ENCODE measurements at places on chromosomes 3 and 15.

DNA sequence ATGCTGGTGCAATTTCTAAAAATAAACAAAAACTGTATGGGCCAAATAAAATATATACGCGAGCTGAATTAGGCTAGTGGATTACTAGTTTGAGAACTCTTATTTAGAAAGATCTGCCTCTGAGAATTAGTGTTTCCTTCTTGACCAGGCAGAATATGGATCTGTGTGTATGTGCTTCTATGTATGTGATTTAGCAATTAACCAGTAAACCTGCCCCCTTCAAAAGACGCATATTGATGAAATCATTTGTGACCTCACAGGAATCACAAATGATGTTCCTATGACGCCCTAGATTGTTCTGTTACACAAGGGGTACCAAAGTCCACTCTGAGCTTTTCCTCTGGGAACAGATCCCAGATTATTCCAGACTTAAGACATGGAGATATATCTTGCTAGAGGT, at the start of gene TUSC7:
TUSC7 (plus strand) TSS at position 301 of the 400 bp plus-strand sequence.
- no peak for DNase-seq

- peak; percentile 86 for DNase-seq
Measured at GRCh38 chr3:179451265-179452175, at the start of gene GNB4. Gene GNB4 (minus strand): TSS chr3:179451470. CDS start chr3:179426200, 25,270 bp downstream.

DNA sequence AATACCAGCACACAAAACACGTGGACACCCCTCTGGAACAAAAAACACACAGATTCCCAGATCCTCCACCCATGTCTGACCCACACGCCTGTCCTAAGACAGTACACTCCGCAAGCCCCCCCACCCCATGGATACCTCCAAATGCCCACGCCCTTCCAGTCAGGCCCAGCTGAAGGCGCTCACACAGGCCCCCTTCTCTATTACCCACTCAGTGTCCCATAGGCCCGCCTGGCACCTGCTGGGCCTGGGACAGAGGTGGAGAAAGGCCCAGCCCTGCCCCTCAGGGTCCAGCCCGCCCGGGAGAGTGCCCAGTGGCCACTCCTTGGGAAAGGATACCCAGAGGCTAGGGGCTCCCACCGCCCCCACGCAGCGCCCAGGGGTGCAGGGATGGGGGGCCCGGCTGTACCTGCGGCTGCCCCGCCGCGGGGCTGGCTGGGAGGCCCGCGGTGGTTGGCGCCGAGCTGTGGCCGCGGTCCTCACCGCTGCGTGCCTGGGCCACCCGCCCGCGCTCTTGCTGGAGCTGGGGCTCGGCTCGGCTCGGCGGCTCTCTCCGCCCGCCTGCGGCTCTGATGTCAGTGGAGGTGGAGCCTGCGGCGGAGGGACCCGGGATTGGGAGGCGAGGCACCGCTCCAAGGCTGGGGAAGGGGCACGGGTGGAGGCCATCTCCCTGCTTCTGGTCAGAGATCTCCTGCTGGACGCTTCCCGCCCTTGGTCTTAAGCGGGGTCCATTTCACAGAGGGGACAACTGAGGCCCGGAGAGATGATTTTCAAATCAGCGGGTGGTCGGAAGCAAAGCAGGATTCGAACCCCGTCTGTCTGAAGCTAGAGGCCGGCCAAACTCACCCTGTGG, at the start of gene CAMK1:
CAMK1 (minus strand) TSS at position 522 of the 850 bp plus-strand sequence. CDS start 2,198 bp downstream, outside the sequence.
- DNase-seq, result peak; percentile 73

GRCh38 chr15:86620641-86621349, 541.1 kb downstream of the AGBL1 start:
- no peak for DNase-seq

DNA sequence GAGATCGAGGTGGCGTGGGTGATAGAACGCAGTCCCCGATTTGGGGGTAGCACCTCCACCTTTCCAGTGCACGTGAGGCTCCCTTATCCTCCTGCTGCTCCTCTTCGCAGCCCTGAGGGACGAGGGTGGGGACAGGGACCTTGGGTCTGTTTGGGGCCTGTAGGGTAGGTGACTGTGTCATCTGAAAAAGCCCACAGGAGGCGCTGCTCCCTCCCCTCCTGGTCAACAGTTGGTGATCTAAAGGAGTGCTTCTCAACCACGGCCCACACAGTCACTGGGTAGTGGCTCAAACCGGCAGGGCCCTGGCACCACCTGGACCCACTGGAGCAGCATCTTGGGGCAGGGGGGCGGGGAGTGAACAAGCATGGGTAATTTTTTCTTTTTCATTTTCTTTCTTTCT, 7.1 kb downstream of the LRRK1 start:
- DNase-seq, result peak; percentile 62

- DNase-seq, result no peak
Measured at GRCh38 chr3:9542182-9542581, 11.4 kb downstream of the LHFPL4 start.

GRCh38 chr15:71679793-71680353, 130.5 kb upstream of the NR2E3 start:
- peak; percentile 70 for DNase-seq

GRCh38 chr15:99006146-99006545, 1.4 kb downstream of the PGPEP1L start:
- peak; percentile 39 for DNase-seq

DNA sequence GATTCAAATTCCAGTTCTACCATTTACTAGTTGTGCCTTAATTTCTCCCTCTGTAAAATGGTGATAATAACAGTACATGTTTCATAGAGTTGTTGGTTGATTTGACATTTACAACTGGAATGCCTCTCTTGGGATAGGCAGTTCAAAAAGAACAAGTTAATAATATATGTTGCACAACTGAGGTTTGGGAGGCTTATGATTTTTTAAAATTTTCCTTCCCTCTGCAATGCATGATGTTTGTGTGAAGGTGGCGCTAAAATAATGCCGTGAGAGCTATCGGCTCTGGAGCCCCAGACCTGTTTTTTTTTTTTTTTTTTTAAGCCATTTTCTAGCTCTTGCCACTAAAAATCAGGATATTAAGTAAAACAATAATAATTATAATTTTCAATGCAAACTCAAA, 18.6 kb downstream of the DNAJB11 start:
- DNase-seq, result no peak

DNA sequence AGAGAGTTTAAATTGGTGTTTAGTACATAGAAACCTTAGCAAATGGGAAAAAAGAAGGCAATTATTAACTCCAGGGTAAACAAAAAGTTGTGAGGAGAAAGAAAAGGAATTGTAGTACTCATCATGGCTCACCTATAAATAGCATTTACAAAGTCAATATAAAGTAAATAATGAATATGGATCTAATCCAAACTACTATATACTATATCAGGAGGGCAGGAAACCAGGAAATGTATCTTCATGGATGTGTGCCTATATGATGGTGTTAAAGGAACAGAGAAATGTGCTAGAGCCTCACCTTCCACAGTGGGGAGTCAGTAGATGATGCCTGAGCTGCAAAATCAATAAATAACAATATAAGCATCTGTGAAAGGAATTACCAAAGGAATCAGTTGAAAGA, 208.9 kb downstream of the FAM43A start:
- no peak for DNase-seq

GRCh38 chr3:12830785-12831156, 10.6 kb downstream of the RPL32 start:
- DNase-seq, result no peak

GRCh38 chr3:143121241-143122088, 1.9 kb downstream of the CHST2 start:
- DNase-seq, result peak; percentile 89

Data from ELF-1 (cell line).